ENCODE measurements at places on chromosomes 3 and 15. TPM values are rescaled to one million over a fixed set of nuclear protein-coding genes. Genes with fewer than 3 reads are reported as not detected.

The DNASE1L3 gene
- polyA plus RNA-seq, result 10.7 TPM

The MYO5C gene
- polyA plus RNA-seq, result 15.5 TPM

The FAM43A gene
- polyA plus RNA-seq, result 8.4 TPM

The DPPA2 gene
- not detected for polyA plus RNA-seq

The MST1 gene
- polyA plus RNA-seq, result 8.3 TPM

The FAM3D gene
- 9.0 TPM for polyA plus RNA-seq

The PLSCR5 gene
- not detected for polyA plus RNA-seq

The DCLK3 gene
- polyA plus RNA-seq, result 0.08 TPM

The SERP1 gene
- polyA plus RNA-seq, result 310 TPM

The CADPS gene
- 0.13 TPM for polyA plus RNA-seq

The SMAD6 gene
- polyA plus RNA-seq, result 56.0 TPM

The IGSF11 gene
- polyA plus RNA-seq, result 0.14 TPM

The DUOXA1 gene
- polyA plus RNA-seq, result 86.8 TPM

The TRH gene
- 0.14 TPM for polyA plus RNA-seq

The CFAP92 gene
- polyA plus RNA-seq, result 1.3 TPM

The GNAT1 gene
- polyA plus RNA-seq, result 0.16 TPM

The SLC28A2 gene
- 0.10 TPM for polyA plus RNA-seq

The ATP13A4 gene
- 25.5 TPM for polyA plus RNA-seq

The SH2D7 gene
- not detected for polyA plus RNA-seq

The HDGFL3 gene
- polyA plus RNA-seq, result 12.3 TPM

The TBC1D23 gene
- polyA plus RNA-seq, result 19.8 TPM

The CYP8B1 gene
- 0.01 TPM for polyA plus RNA-seq

The SLC7A14 gene
- 0.01 TPM for polyA plus RNA-seq

The ACAN gene
- polyA plus RNA-seq, result 0.79 TPM

The PLIN1 gene
- 0.47 TPM for polyA plus RNA-seq

The TIMP4 gene
- polyA plus RNA-seq, result 1.4 TPM

The ASB14 gene
- polyA plus RNA-seq, result 0.12 TPM

The ZBTB20 gene
- polyA plus RNA-seq, result 3.3 TPM

The LMCD1 gene
- 33.6 TPM for polyA plus RNA-seq

The PLA2G4F gene
- 64.7 TPM for polyA plus RNA-seq
